ENCODE measurements at places on chromosomes 12 and 14.
A peak's percentile ranks its signal among the peaks of the same experiment; 100 is the strongest.

DNA sequence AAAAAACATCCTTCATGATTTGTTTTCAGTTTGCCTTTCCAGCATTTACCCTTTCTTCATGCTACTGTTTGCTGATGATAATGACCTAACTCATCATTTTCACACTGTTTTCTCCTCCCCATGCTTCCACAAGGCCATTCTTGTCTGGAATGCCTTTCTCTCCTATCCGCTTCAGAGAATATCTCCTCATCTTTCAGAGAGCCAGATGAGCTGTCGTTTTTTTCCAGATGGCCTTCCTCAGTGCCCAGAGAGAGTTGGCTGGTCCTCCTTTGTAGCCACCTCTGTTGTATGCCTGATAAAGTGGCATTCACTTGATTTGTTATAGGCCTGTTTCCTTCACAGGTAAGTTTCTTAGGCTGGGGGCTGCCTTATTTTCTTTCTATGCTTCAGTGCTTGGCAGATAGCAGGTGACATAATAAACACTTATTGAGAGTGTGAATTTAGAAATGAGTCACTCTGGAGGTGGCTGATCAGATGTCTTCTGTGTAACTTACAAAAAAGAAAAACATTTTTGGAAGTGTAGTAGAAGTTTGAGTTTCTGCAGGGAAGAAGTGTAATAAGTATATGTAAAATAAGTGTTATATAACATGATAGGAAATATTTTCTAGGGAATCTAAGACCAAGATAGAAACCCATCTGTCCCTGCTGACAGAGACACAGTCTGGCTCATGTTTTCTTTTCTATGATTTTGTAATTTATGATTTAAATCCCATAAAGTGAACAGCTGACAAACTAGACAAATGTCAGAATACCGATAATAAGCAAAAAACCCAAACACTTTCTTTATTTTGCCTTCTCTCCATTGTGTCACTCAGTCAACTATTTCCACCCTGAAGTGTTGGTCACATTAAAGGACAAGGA is 174.5 kb downstream of the DACT1 start:
- no peak for DNase-seq

DNA sequence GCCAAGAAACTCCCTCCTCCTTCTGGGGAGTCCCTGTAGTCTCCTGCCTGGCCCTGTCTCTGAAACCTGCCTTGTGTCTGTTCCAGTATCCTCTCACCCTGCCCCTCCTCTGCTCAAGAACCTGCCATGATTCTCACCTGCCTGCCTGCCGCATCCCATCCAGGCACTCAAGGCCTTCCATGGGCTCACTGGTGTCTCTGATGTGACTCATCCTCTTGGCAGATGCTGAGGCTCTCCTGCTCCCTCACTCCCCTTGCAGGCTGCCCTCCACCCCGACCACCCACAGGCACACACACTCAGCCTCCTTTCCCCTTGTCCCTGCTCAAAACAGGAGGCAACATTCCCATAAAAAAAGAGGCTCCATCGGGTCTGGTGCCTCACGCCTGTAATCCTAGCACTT is 5.8 kb upstream of the BEGAIN start:
- no peak for DNase-seq

DNA sequence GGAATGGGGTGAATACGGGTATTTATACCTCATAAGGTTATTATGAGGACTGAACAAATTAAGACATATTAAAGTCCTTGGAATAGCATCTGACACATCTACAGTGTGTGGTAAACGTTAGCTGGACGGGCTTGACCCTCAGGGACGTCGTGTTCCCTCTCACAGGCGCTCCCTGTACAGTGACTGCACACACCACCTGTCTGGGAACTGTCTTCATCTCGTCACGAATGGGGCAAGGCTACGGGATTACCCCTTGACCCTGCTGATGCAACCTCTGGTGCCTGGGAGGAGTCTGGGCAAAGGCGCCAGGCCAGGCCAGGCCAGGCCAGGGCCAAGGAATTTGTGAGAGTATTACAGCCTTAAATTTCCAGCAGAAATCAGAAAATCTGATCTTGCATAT is 191.1 kb downstream of the CALM1 start:
- DNase-seq: no peak

- DNase-seq: no peak
Measured at GRCh38 chr14:55372423-55372822, 39.2 kb downstream of the ATG14 start.

DNA sequence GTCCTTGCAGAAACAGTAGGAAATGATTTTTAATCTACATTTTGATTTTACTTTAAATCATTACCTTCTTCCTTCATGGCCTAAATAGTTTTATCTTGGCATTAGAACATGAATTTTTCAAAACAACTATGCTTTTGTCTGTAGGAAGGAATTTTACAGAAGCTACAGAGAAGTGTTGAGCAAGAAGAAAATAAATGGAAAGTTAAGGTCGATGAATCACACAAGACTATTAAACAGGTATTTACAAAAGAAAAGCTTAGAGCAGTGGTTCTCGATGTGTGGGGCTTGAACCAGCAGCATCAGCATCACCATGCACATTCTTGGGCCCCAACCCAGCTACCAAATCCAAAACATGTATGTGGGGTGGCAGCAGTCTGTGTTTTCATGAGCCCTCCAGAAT is 91.6 kb downstream of the KTN1 start:
- DNase-seq: no peak

DNA sequence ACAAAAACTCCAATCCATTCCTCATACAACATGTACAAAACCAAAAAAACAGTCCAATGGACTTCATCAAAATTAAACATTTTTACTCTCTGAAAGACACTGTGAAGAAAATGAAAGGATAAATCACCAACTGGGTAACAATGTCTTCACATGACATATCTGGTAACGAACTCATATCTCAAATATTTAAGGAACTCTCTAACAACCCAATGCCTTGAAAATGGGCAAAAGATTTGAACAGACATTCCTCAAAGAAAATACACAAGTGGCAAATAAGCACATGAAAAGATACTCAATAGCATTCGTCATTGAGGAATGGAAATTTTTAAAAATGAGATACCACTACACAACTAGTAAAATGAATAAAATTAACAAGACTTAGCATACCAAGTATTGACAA is 198.7 kb upstream of the RASSF8 start:
- no peak for DNase-seq

DNA sequence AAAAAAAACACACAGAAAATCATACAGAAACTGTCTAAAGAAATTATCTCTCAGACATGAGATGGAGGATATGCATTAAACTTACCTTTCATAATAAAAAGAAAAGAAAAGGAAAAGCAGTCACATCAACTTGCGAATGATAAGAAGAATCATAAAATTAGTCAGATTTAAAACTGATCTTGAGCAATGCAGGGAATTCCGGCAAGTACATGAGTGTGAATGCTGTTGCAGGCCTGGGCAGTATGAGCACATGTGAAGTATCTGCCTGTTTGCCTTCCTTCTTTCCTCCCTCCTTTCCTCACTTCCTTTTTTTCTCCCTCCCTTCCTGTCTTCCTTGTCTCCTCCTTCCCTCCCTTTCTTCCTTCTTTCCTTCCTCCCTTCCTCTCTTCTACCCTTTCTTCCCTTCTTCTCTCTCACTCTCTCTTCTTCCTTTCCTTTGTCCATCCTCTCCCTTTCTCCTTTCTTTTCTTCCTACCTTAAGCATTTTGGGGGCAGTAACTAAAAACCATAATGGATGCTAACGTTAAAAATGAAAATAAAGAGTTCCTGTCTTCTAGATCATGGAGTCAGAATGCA is 38.5 kb upstream of the SLC6A15 start:
- DNase-seq: no peak

GRCh38 chr12:53454707-53455106 is 2.8 kb downstream of the PCBP2 start:
- DNase-seq: no peak

- no peak for DNase-seq
Measured at GRCh38 chr12:117521867-117522266, 160.4 kb upstream of the NOS1 start.

DNA sequence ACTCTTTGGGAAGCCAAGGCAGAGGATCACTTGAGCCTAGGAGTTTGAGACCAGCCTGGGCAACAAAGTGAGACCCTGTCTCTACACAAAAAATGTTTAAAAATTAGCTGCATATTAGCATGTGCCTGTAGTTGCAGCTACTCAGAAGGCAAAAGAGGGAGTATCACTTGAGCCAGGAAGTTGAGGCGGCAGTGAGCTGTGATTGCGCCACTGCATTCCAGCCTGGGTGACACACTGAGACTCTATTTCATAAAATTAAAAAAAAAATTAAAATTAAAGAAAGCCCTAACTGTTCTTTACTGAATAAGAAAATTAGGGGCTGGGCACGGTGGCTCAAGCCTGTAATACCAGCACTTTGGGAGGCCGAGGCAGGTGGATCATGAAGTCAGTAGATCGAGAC is 27.0 kb downstream of the SENP1 start:
- no peak for DNase-seq

DNA sequence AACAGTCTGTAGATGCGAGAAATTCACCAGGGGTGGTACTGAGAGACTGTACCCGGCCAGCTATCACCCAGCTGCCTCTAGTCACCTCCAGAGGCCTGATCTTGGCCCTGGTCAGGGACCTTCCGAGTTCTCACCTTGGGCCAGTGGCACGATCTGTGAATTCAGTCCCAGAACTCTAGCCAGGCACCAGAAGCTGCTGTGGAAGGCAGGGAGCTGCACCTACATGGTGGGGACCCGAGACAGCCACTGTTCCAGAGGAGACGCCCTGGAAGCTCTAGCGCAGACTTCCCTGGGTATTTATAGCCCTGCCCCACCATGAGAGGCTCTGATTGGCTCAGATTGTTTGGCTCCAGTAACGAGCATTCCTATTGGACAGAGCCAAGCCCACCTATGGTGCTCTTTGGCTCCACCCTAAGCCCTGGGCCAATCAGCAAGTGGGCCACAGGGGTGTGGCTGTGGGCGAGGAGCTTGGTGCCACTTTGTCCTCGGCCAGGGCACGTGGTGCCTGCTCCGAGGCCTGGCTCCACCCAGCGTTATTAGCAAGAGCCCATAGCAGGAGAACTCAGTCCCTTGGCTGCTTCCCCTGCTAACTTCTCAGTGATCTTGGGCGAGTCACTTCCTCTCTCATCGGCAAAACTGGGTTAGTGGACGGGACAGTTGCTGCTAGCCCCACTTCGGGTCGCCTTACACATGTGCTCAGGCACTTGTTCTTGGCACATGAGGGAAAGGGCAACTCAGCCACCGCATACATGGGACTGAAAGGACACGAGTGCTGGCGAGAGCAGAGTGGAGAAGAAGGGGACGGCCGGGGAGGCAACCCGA is 89.0 kb upstream of the BCL11B start:
- DNase-seq: no peak

DNA sequence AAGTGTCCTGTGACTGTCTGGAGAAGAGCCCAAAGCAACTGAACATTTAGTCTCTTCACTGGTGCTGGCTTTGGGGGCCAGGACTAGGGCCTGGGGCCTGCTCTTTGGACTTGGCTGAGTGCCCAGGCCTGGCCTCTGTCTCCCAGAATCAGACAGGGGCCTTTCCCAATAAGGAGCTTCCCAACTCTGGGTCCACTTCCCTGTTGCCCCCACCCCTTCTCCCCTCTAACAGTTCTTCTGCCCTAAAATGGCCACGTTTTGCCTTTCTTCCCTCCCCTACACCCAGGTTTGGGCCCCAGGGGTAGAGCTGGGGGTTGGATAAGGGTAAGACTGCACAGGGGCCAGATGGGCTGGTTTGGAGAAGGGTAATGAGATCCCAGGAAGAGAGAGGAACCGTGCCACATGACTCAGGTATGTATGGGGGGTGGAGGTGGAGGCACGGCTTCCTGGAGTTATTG is 10.0 kb upstream of the ITGA5 start:
- DNase-seq: no peak

GRCh38 chr12:25723921-25724491 is 170.9 kb upstream of the LMNTD1 start:
- no peak for DNase-seq

GRCh38 chr12:108803428-108804105 is 53.8 kb downstream of the SSH1 start:
- DNase-seq: peak; percentile 69

DNA sequence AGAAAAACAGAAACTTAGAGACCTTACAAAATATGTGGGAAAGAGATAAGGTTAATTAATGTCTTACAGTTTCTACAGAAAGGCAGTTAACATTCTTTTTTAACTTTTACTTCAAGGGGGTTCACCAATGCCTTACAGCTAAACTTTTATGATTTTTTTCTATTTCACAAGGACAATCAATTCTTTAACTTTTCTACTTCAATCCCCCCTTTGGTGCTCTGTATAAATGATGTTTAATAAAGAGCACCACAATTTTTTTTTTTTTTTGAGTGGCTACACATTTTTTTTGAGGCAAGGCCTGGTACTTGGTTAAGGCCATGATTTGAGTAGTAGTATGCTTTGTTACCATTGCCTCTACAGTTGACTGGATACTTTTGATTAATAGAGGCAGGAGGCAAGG is 279.6 kb downstream of the PRKD1 start:
- DNase-seq: no peak

DNA sequence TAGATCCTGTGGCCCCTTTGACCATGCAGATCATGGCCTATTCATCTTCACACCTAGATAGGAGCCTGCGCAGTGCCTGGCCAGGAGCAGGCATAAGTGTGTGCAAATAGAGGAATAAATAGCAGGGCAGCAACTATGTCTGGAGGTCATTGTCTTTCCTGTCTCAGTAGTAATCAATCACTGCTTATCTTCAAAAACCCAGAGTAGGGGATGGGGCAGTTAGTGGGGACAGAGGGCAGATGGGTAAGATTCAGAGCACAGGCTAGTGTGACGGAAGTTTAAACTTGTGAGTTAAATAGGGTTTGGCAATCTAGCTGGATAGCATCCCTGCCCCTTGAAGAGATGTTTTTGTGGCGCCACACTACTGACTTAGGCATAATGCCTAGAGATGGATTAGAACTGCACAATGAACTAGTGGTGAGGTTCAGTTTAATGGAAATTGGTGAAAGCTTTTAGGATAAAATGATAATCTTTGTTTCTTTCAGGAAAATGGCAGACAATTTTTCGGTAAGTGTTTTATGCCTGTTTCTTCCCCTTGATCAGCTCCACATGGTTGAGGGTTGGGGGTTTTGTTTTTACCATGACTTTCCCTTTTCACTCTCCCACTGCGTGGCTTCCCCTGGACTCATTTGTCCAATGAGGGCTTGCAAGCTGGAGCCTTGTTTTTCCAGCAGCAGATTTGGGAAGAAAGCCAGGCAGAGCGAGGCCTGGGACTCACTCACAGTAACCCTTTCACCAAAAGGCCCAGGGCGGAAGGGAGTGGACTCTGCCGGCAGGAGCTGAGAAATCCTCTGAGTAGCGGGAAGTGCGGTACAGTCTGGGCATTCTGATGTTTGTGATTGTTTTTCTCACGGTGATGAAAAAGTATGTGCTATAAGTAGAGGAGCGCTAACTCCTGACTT is 8.1 kb downstream of the LGALS3 start:
- no peak for DNase-seq

DNA sequence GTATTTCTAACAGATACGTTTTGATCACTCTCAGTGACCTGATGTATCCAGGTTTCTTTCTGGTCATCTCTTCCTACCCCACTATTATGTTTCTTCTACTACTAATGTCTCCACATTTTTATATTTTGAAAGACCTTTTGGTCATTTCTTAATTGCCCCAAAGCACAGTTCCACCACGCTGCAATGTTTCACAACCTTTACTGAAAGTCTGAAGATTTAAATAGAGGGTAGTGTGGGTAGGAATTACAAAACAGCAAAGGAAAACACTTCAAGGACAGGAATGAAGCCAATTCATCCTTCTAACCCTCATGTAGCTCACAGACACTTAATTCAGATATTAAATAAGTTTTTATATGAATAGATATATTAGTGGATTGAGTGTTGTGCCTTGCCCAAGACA is 36.1 kb upstream of the SLC16A7 start:
- DNase-seq: no peak

GRCh38 chr14:100383727-100384158 is 60.6 kb downstream of the SLC25A47 start:
- DNase-seq: peak; percentile 61
